ENCODE measurements at places on chromosomes 5 and 9. TPM values are rescaled to one million over a fixed set of nuclear protein-coding genes. Genes with fewer than 3 reads are reported as not detected.

Gene TNC
- 18.5 TPM for total RNA-seq

Gene ARHGEF37
- 13.5 TPM for total RNA-seq

Gene COL27A1
- 13.0 TPM for total RNA-seq

Gene CEP72
- 10.6 TPM for total RNA-seq

Gene PCDHGB2
- total RNA-seq: 3.7 TPM

Gene AGXT2
- not detected for total RNA-seq

Gene HEXB
- total RNA-seq: 355 TPM

Gene OR1Q1
- not detected for total RNA-seq

Gene ADAMTS6
- total RNA-seq: 3.0 TPM

Gene CDX1
- not detected for total RNA-seq

Gene TUSC1
- 11.6 TPM for total RNA-seq

Gene IL9
- not detected for total RNA-seq

Gene CD14
- total RNA-seq: 165 TPM

Gene ENC1
- total RNA-seq: 18.8 TPM

Gene SPATA31C1
- total RNA-seq: not detected

Gene LPAR1
- 23.2 TPM for total RNA-seq

Gene MXD3
- total RNA-seq: 10.8 TPM

Gene SPATA31A3
- not detected for total RNA-seq

Gene ASPN
- total RNA-seq: 2.3 TPM

Gene PCDHA10
- total RNA-seq: 1.5 TPM

Gene BICD2
- 34.9 TPM for total RNA-seq

Gene NMRK1
- 38.5 TPM for total RNA-seq

Gene PCDHB13
- total RNA-seq: 2.9 TPM

Gene MSANTD3
- 20.2 TPM for total RNA-seq

Gene SVEP1
- 55.9 TPM for total RNA-seq

Gene DND1
- 1.2 TPM for total RNA-seq

Gene EPB41L4B
- total RNA-seq: 12.1 TPM

Gene SEPTIN8
- 32.8 TPM for total RNA-seq

Gene TXNDC8
- total RNA-seq: not detected

Gene SMIM32
- not detected for total RNA-seq

Gene MARCOL
- total RNA-seq: not detected

Gene TAS2R1
- not detected for total RNA-seq

Gene SLC6A19
- total RNA-seq: not detected

Gene SLC36A1
- 11.5 TPM for total RNA-seq

Gene OR4F3
- not detected for total RNA-seq

Gene TAF1L
- total RNA-seq: not detected

Gene ANKRD31
- total RNA-seq: 0.27 TPM

Gene COL15A1
- total RNA-seq: 8.0 TPM

Gene SGCD
- total RNA-seq: 6.0 TPM

Gene TAF11L10
- not detected for total RNA-seq

Gene IGFBPL1
- 0.35 TPM for total RNA-seq

Gene OR1J2
- not detected for total RNA-seq

Gene NFIB
- total RNA-seq: 97.7 TPM

Gene PALM2AKAP2
- 26.2 TPM for total RNA-seq

Gene HTR1A
- not detected for total RNA-seq

Gene GOLGA1
- 24.6 TPM for total RNA-seq

Gene SLCO4C1
- total RNA-seq: 29.5 TPM

Gene CDO1
- 12.8 TPM for total RNA-seq

Gene MARCHF11
- not detected for total RNA-seq

Gene RHOBTB3
- total RNA-seq: 51.7 TPM

Gene LEAP2
- 1.7 TPM for total RNA-seq

Gene LHX2
- total RNA-seq: not detected

Gene LCNL1
- total RNA-seq: 1.9 TPM

Gene CARTPT
- total RNA-seq: not detected

Gene GNA14
- total RNA-seq: 15.6 TPM

Measured in lower lobe of right lung (tissue), 2 donors.